T47D (cell line): ENCODE measurements at places on chromosomes 7 and 10.

GRCh38 chr7:159153511-159153910, 8.8 kb upstream of the VIPR2 start:
- no peak for DNase-seq

GRCh38 chr10:68870061-68870460, 31.1 kb upstream of the DDX50 start:
- DNase-seq: no peak

DNA sequence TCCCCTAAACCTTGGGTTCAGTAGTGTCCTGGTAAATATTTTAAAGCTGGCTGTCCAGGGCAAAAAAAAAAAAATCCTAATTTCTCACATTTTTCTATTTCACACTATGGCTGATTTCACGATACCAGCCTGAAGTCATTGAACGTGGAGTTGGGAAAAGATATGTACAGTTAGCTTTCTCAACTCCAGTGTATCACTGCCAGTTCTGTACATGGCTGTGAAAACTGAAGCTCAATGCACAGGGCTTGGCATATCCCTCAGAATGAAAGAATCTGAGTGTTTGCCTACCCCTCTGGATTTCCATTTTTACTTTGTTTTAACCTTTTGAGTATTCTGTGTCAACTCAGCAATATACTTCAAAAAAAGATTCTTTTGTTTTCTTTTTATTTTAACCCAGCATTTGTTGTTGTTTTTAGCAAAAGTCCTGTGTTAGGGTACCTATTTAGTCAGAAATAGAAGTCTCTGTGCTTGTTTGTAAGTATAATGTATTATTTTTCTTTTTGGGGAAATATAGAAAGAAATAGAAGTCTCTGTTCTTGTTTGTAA, 274.5 kb downstream of the ADK start:
- no peak for DNase-seq

DNA sequence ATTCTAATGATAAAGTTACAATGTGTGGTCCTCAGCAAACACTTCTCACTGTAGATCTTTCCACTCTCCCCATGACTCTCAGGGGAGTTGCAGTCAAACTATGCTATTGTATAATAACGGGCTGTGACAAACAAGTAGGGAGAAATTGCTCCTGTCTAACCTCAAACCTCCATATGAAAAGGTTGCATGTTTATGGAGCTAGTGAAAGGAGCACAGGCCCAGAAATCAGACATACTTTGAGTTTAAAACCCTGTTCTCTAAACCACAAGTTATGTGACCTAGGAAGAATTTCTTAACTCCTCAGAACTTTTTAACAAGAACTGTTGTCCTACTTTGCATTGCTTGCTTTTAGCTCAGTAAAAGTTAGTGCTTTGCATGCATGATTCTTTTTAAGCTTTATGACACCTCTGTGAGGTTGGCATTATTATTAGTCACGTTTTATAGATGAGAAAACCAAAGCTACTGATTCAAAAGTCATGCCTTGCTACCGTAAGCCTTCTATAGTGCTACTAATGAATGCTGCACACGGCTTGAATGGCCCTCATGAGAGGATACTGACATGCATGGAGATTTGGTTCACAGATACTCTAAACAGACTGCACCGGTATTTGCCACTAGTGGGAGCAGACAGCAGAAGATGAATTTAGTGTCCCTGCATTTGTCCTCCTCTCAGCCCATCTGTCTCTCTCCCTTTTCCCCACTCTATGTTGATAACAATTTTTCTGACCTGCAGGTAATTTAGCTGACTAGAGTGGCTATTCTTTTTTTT, 129.5 kb upstream of the PCGF5 start:
- peak; percentile 50 for DNase-seq

GRCh38 chr10:127756264-127756663, 19.3 kb downstream of the FOXI2 start:
- DNase-seq: no peak

DNA sequence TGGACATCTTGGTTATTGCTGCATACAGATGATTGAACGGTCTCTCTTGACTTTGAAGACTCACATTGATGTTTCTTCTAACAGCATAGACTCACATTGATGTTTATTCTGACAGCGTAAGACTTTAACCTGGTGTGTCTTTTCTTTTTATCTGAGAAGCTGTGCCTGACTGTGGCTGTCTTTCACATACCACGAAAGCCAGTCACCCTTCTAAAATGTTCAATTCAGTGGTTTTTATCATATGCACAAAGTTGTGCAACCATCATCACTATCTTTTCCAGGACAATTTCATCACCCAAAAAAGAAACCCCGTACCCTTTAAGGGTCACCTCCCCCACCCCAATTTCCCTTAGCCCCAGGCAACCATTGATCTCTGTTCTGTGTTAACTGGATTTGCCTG, 24.7 kb downstream of the CELF2 start:
- no peak for DNase-seq

DNA sequence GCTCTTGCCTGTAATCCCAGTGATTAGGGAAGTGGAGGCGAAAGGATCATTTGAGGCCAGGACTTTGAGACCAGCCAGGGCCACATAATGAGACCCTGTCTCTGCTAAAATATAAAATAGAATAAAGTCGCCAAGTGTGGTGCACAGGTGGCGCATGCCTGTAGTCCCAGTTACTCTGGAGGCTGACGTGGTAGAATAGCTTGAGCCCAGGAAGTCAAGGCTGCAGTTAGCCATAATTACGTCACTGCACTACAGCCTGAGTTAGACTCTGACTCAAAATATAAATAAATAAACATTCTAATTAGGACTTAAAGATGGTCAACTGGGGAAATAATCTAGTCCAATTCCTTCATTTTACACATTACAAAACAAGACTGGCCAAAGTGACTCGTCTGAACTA, 768 bp downstream of the CHCHD2 start:
- DNase-seq: no peak

- DNase-seq: no peak
Observed at GRCh38 chr10:71393841-71394475, 2.8 kb upstream of the CDH23 start.

GRCh38 chr10:103082683-103083082, 110.4 kb downstream of the NT5C2 start:
- DNase-seq: no peak

GRCh38 chr10:59677253-59677831, 32.3 kb downstream of the SLC16A9 start:
- DNase-seq: no peak

DNA sequence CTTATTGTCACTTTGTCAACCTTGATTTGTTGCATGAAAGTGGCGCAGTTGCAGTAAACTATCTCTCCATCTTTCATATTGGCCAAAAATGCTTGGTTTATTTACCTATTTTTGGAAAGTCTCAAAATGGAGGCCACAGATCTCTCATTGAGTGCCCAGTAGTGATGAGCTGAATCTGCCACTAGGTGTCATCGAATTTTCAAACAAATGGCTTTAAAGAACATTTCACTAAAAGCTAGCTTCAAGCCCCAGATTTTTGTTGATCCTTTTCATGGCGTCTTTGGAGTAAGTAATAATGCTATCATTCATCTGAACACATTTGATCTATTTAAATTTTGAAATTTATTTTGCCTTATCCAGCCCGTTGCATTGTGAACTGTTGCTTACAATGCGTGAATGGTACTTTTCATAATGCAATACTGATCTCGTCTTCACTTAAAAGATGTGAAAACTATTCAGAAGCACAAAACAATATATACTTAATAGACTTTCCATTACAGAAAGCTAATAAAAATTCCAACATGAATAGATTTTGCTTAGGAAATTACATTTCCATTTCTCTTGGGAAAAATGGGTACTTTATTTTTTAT, 236.2 kb downstream of the DNAJB9 start:
- no peak for DNase-seq

- no peak for DNase-seq
Observed at GRCh38 chr7:47253650-47254080, 328.2 kb downstream of the TNS3 start.

- no peak for DNase-seq
Observed at GRCh38 chr10:69624245-69624786, 5.7 kb upstream of the FAM241B start.

GRCh38 chr10:98033515-98033914, 3.1 kb upstream of the CRTAC1 start:
- no peak for DNase-seq
